Forelimb muscle (tissue), 1 donor: ENCODE measurements at places on chromosomes 1 and 21. TPM values are rescaled to one million over a fixed set of nuclear protein-coding genes. Genes with fewer than 3 reads are reported as not detected.

MPL gene
- polyA plus RNA-seq, result 0.22 TPM

ANKRD35 gene
- 2.9 TPM for polyA plus RNA-seq

C1orf94 gene
- polyA plus RNA-seq, result 0.06 TPM

MROH7 gene
- polyA plus RNA-seq, result 6.0 TPM

ACTRT2 gene
- not detected for polyA plus RNA-seq

UMODL1 gene
- not detected for polyA plus RNA-seq

RNPC3 gene
- 28.6 TPM for polyA plus RNA-seq

OPRD1 gene
- 0.67 TPM for polyA plus RNA-seq

SCP2 gene
- polyA plus RNA-seq, result 80.1 TPM

SMCP gene
- polyA plus RNA-seq, result not detected

SLC25A44 gene
- polyA plus RNA-seq, result 10.8 TPM

OLIG2 gene
- polyA plus RNA-seq, result not detected

ASAP3 gene
- 49.8 TPM for polyA plus RNA-seq

HSD3B2 gene
- polyA plus RNA-seq, result not detected

OVAAL gene
- polyA plus RNA-seq, result 0.09 TPM

ARF1 gene
- 240 TPM for polyA plus RNA-seq

TMEM240 gene
- polyA plus RNA-seq, result 4.1 TPM

SLC44A5 gene
- 0.30 TPM for polyA plus RNA-seq

ETV3 gene
- polyA plus RNA-seq, result 13.7 TPM

PWP2 gene
- 1.6 TPM for polyA plus RNA-seq

ATP6V1G3 gene
- not detected for polyA plus RNA-seq

TBX15 gene
- 60.9 TPM for polyA plus RNA-seq

ERICH3 gene
- not detected for polyA plus RNA-seq

LENEP gene
- not detected for polyA plus RNA-seq

KANK4 gene
- 10.1 TPM for polyA plus RNA-seq

TSSK3 gene
- polyA plus RNA-seq, result 2.9 TPM

INSRR gene
- polyA plus RNA-seq, result 0.70 TPM

KIRREL1 gene
- 25.4 TPM for polyA plus RNA-seq

PRAMEF7 gene
- not detected for polyA plus RNA-seq

SLC45A1 gene
- 0.52 TPM for polyA plus RNA-seq

KMO gene
- 0.08 TPM for polyA plus RNA-seq

LCA5L gene
- polyA plus RNA-seq, result 1.3 TPM

LEPR gene
- polyA plus RNA-seq, result 7.4 TPM

CYP4Z1 gene
- polyA plus RNA-seq, result 0.27 TPM

SAMSN1 gene
- 1.4 TPM for polyA plus RNA-seq

LYPLAL1 gene
- 29.6 TPM for polyA plus RNA-seq

NTNG1 gene
- polyA plus RNA-seq, result 8.5 TPM

DIO1 gene
- 0.37 TPM for polyA plus RNA-seq

MEF2D gene
- 78.6 TPM for polyA plus RNA-seq

INAVA gene
- 2.0 TPM for polyA plus RNA-seq

B4GALT2 gene
- polyA plus RNA-seq, result 42.0 TPM

TTC22 gene
- polyA plus RNA-seq, result 0.05 TPM

HORMAD1 gene
- polyA plus RNA-seq, result 0.11 TPM

PRRX1 gene
- polyA plus RNA-seq, result 167 TPM

CD1D gene
- 1.3 TPM for polyA plus RNA-seq
